ENCODE measurements at places on chromosomes 11 and 22. TPM values are rescaled to one million over a fixed set of nuclear protein-coding genes. Genes with fewer than 3 reads are reported as not detected.

GRCh38 chr11:22180131-22180530 is 12.8 kb upstream of the ANO5 start:
- H3K27me3 ChIP-seq, result no peaks in the 10 kb centered on the region
- no peaks in the 10 kb centered on the region for H3K4me1 ChIP-seq
- DNase-seq, result no peak
- H3K27ac ChIP-seq, result no peak overlapping the region
- no peak overlapping the region for H3K4me3 ChIP-seq
- H3K36me3 ChIP-seq, result no peaks in the 10 kb centered on the region

- H3K4me1 ChIP-seq, result peaks cover 14% of the 10 kb centered on the region
- H3K4me3 ChIP-seq, result no peak overlapping the region
- no peak for DNase-seq
These were observed 22.9 kb upstream of the ARHGAP8 start for GRCh38 chr22:44729391-44730021.

DNA sequence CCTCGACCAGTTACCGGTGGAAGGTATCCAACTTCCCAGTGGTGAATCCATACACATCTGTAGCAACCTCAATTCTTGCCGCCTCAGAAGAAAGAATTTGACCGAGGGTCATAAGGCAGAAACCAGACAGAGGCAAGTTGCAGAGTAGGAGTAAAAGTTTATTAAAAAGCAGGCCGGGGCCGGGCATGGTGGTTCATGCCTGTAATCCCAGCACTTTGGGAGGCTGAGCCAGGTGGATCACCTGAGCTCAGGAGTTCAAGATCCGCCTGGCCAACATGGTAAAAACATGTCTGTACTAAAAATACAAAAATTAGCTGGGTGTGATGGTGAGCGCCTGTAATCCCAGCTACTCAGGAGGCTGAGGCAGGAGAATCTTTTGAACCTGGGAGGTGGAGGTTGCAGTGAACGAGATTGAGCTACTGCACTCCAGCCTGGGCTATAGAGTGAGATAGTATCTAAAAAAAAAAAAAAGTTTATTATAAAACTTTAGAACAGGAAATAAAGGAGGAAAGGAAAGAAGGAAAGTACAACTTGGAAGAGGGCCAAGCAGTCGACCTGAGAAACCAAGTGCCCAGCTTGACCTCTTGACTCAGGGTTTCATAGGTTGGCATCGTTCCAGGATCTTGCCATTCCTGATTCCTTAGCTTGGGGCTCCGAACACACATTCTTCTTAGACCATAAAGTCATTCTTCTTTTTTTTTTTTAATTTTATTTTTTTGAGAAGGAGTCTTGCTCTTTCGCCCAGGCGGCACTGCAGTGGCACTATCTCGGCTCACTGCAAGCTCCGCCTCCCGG is 27.8 kb downstream of the RGL4 start:
- H3K27me3 ChIP-seq, result no peaks in the 10 kb centered on the region
- no peak overlapping the region for H3K27ac ChIP-seq
- DNase-seq, result no peak
- no peaks in the 10 kb centered on the region for H3K36me3 ChIP-seq
- no peaks in the 10 kb centered on the region for H3K4me1 ChIP-seq

- no peaks in the 10 kb centered on the region for H3K27me3 ChIP-seq
- no peaks in the 10 kb centered on the region for H3K4me1 ChIP-seq
- no peaks in the 10 kb centered on the region for H3K36me3 ChIP-seq
- no peak for DNase-seq
These were observed 147.3 kb downstream of the FEZ1 start for GRCh38 chr11:125348674-125349309.

GRCh38 chr11:12402025-12402424 is 24.7 kb downstream of the PARVA start:
- H3K36me3 ChIP-seq, result no peaks in the 10 kb centered on the region
- no peak for DNase-seq
- no peak overlapping the region for H3K27ac ChIP-seq
- peaks cover 6% of the 10 kb centered on the region for H3K4me1 ChIP-seq
- no peak overlapping the region for H3K4me3 ChIP-seq

DNA sequence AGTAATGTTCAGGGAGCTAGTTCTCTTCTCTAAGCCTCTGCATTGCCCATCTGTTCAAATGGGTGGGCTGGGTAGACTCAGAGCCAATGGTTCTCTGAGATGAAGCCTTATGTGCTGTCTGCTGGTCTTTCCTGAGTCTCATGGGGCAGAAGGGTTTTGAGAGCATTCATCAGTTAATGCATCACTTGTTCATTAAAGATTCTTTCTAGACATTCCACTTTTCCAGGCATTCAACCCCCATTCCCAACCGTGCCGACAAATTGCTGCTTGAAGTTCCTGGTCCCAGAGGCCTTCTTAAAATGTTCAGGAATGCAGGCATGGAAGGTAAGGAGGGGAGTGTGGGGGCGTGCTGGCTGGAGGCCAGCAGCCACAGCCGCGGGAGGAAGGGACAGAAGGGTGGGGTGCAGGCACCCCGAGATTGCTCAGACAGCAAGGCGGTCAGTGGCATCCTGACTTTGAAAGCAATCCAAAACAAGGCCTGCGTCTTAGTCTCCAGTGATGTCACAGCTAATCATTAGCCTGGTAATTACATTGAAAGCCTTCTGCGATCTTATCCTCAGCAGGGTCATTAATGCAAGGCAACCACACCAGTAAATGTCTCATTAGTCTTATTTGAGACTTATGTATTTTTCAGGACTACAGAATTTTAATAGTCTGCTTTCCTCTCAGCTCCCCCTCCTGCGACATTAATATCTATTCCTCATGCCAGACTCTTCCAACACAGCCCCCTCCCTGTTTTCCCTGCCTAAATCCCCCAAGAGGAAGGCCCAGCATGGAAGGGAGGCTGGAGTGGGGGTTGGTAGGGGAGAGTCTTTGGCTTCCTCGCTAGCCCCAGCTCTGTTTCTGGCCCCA is 328.8 kb downstream of the MIAT start:
- H3K27me3 ChIP-seq, result no peaks in the 10 kb centered on the region
- no peaks in the 10 kb centered on the region for H3K36me3 ChIP-seq
- H3K27ac ChIP-seq, result no peak overlapping the region
- no peaks in the 10 kb centered on the region for H3K4me1 ChIP-seq
- H3K4me3 ChIP-seq, result no peak overlapping the region

DNA sequence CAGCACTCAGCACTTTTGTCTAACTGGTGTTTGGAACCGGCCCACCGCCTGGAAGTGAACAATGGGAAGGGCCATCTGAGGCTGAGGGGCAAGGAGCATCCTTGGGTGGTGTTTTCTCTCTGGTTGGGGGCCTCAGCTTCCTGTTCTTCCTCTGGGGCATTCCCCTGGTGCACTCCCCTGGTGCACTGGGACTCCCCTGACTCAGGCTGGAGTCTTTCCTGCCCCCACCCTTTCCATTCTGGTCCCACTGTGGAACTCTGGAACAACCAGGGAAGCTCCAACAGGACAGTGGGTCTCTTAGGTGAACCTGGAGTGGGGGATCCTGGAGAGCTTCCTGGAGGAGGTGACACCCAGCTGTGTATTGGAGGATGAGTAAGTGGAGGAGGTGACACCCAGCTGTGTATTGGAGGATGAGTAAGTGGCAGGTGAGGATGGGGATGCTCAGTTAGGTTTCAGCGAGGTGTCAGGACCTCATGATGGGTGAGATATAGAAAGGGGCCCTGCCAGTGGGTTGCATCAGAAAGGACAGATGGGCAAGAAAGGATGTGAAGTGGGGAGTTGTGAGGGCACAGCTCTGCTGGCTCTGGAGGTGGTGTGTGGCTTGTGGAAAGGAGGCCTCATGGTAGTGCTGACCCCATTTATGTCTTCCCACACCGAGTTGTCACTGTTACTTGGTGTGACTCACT is 132.1 kb downstream of the OSBP2 start:
- H3K27ac ChIP-seq, result no peak overlapping the region
- H3K36me3 ChIP-seq, result no peaks in the 10 kb centered on the region

The DNAJC24 gene
- 23.4 TPM for total RNA-seq

The PGA5 gene
- total RNA-seq, result 2.1 TPM
